Osteocyte (in vitro differentiated cells): ENCODE measurements at places on chromosomes 1 and 21.

GRCh38 chr1:224747578-224747977 lies 131.5 kb downstream of the CNIH3 start:
- peaks cover 10% of the 10 kb centered on the region for H3K27me3 ChIP-seq
- no peak for DNase-seq

DNA sequence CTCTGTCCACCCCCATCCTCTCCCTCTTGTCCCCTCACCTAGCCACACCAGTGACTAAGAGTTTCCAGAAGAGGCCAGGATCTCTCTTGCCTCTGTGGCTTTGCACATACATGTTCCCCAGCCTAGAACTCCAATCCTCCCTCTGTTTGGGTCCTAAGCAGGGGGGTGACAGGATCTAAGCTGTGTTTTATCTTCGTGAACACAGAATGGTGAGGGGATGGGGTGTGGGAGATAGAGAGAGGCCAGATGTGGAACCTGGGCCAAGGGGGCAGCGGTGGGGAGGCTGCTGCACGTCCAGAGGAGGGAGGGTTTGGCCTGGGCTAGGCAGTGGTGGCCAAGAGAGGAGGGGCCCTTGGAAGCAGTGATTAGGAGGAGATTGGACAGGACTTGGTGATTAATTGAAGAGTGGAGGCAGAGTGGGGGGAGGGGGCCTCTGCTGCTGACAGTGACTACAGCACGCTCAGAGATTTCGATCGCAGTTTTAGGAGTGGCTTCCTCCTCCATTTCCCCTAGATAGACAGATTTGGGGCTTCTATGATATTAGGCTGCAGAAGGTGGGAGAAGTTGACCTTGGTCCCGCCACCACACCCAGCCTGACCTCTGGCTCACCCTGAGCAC lies 17.1 kb upstream of the ADGRB2 start:
- no peaks in the 10 kb centered on the region for H3K27me3 ChIP-seq
- no peak for DNase-seq
- H3K4me1 ChIP-seq: peaks cover 8% of the 10 kb centered on the region
- H3K36me3 ChIP-seq: no peaks in the 10 kb centered on the region

- no peak for DNase-seq
- H3K4me1 ChIP-seq: peaks cover 42% of the 10 kb centered on the region
- no peak overlapping the region for H3K27ac ChIP-seq
- no peaks in the 10 kb centered on the region for H3K27me3 ChIP-seq
- H3K36me3 ChIP-seq: peaks cover 5% of the 10 kb centered on the region
Measured at GRCh38 chr1:27116232-27116631, 38.7 kb downstream of the SLC9A1 start.

DNA sequence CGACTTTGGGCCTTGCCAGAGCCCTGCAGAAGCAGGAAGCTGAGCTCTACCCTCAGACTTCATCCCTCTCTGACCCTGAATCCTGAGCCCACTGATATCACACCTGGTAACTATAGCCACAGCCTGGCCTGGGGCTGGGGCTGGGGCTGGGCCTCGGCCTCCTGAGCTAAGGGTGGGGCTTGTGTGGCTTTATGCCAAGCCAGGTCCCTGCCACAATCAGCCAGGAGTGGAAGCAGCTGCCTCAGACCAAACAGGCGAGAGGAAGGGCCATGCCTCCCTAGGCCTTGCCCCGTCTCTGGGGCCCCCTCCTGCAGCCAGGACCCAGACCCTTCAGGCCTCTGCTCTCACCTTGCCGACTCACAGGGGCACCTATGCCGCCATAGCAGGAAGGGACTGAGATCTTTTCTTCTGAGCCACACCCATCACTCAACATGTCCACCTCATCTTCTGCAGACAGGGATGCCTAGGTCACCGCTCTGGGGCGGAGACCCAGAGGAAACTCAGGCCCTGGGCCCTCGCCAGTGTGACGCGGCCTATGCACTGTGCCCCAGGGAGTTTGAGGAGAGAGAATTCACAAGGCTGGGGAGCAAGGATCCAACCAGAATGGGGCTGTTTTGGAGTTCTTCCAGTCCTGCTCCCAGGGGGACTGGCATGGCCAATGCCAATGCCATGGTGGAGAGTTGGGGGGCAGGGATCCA lies 5.7 kb downstream of the UBXN11 start:
- no peak overlapping the region for H3K4me3 ChIP-seq
- H3K27me3 ChIP-seq: no peaks in the 10 kb centered on the region
- peaks cover 12% of the 10 kb centered on the region for H3K4me1 ChIP-seq
- DNase-seq: no peak
- no peak overlapping the region for H3K27ac ChIP-seq
- no peaks in the 10 kb centered on the region for H3K36me3 ChIP-seq

- peaks cover 21% of the 10 kb centered on the region for H3K4me1 ChIP-seq
- H3K27ac ChIP-seq: peak overlapping the region; percentile 98
- peak overlapping the region; percentile 2 for H3K4me3 ChIP-seq
Measured at GRCh38 chr1:155833665-155834295, 23.2 kb downstream of the GON4L start.

GRCh38 chr1:157968946-157969345 lies 24.5 kb upstream of the KIRREL1 start:
- peaks cover 26% of the 10 kb centered on the region for H3K27me3 ChIP-seq
- H3K27ac ChIP-seq: no peak overlapping the region
- no peaks in the 10 kb centered on the region for H3K36me3 ChIP-seq
- H3K4me3 ChIP-seq: no peak overlapping the region
- no peak for DNase-seq

DNA sequence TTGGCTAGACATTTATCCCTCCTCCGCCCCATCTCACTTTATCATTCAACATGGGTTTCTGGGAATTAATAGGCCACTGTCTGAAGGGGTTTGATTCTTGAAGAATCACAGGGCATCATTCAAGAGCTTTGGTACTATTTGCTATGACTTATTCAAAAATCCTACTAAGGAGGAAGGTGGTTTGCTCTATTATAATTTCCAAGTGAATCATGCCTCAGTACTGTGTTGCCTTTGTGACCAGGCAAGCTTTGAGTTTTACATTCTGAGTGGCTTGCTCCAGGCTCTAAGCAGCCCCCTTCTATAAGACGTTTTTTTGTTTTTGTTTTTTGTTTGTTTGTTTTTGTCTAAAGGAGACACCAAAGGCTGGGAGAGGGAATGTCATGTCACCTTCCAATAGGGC lies 2.6 kb downstream of the C1orf21 start:
- peaks cover under 1% of the 10 kb centered on the region for H3K27me3 ChIP-seq
- peaks cover 43% of the 10 kb centered on the region for H3K4me1 ChIP-seq
- DNase-seq: no peak

DNA sequence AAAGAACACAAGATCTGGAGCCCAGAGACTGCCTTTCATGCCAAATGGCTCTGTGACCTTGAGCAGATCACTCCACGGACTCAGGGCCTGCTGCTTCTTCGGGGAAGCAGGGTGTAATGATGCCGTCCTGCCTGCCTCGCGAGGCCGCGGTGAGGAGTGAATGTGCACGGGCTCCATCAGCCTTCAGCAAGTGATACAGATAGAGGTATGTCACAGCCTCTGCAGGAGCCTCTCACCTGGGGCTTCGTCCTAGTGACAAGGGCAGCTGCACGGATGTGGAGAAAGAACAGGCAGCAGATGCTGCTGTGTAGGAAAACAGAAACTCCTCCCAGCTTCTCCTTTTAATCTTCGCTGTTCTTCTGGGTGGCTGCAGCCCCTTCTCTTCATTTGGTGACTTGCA lies 127.5 kb downstream of the KCNN3 start:
- DNase-seq: no peak
- H3K4me1 ChIP-seq: no peaks in the 10 kb centered on the region
- no peak overlapping the region for H3K4me3 ChIP-seq
- no peak overlapping the region for H3K27ac ChIP-seq

GRCh38 chr1:7232441-7233236 lies 447.4 kb downstream of the CAMTA1 start:
- DNase-seq: peak; percentile 46
- no peaks in the 10 kb centered on the region for H3K36me3 ChIP-seq
- H3K27ac ChIP-seq: no peak overlapping the region
- H3K4me3 ChIP-seq: no peak overlapping the region
